ENCODE measurements at places on chromosomes 5 and 9.

DNA sequence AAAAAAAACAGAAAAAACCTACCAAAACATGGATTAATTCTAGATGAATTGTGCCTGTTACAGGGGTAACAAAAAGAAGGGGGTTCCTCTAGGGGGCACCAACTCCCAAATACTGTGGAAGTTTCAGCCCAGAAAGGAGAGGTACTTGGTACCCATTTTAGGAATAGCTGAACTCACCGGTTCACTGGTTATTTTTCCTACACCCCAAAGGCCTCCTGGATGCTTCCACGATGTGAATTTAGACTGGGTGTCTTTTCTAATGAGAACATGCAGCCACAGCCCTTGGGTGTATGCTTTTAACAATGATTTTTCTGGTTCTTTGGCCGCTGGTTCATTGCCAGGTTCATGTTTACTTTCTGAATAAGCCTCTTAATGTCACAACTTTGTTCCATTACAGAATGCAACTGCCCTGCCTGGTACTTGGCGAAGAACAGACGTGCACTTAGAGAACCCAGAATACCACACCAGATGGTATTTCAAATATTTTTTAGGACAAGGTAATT, 46.7 kb downstream of the GARNL3 start:
- peak; percentile 68 for DNase-seq

- DNase-seq = peak; percentile 63
Observed at GRCh38 chr5:23014266-23014665, 161.1 kb upstream of the CDH12 start.

DNA sequence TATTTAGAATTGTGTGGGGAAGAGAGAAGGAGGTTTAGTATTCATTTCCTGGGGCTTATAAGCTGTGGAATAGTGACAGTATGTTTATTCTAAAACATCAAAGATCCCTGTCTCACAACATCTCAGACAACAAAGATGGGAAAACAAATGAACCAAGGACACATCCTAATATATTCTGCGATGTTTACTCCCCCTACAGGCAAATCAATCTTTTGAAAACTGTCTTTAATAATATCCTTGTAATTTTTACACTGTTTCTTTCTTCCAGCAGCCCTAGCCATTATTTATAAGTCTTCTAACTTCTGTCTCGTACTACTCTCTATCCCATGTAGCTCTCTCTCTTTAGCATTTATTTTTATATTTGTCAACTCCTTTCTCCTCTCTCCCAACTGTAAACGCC, 33.5 kb upstream of the TMEM252 start:
- DNase-seq = no peak

- no peak for DNase-seq
Observed at GRCh38 chr9:137823986-137824771, 53.4 kb upstream of the CACNA1B start.

GRCh38 chr5:100550531-100551051, 15.4 kb downstream of the FAM174A start:
- DNase-seq = no peak

DNA sequence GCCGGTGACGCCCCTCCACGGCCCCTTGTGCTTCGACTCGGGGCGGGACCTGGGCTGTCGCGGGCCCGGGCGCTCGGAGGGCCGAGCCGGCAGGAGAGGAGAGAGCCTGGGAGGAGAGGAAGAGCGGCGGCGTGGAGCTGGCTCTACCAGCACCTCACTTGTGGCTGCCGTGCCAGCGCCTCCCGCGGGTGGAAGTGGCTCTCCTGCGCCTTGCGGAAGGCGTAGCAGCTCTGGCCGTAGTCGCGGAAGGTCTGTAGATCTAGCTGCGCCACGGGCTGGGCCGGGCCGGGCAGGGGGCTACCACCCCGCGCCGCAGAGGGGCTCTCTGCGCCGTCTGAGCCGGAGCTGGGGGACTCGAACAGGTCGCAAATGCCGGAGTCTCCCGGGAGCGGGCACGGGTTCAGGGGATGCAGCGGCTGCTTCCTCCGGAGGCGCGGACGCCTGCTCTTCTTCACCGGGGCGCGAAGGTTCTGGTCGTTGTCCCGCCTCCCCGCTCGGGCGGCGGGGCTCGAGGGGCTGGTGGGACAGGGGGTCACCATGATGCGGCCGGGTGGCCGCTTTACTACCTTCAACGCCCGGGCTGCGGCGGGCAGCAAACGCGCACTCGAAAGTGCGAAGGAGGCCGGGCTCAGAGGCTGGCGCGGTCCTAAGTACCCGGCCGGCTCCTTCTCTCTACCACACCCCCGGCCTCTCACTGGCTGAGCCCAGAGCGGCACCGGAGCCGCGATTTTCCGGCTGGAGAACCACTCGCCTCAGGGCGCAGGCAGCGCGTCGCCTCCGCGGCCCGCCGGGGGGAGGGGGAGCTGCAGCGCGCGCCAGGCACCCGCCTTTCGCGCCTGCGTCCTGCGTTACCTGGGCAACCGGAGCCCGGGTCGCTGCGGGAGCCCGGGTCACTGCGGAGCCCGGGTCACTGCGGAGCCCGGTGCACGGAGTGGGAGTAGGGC, at the start of gene CCNO:
Gene CCNO, minus strand, starts transcription at position 624 of the 944 bp plus-strand sequence. Its CDS starts 85 bp downstream, at position 539.
- peak; percentile 76 for DNase-seq

DNA sequence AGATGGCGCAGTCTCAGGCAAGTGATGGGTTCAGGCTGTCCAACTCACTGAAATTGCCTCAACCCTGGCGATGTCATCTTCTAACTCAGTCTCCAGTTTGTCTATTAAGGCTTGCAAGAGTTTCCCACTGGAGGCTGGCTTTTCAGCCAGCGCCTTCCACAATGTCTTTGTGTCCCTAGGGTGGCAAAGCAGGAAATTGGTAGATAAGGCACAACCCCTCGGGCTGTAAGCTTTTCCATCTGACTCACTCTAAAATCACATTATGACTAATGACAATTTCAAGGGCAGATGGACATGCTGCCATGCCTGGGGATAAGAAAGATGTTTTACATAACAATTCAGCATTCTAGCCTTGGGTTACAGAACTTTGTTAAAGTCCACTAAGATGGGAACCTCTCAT, 61.9 kb downstream of the MROH2B start:
- no peak for DNase-seq

DNA sequence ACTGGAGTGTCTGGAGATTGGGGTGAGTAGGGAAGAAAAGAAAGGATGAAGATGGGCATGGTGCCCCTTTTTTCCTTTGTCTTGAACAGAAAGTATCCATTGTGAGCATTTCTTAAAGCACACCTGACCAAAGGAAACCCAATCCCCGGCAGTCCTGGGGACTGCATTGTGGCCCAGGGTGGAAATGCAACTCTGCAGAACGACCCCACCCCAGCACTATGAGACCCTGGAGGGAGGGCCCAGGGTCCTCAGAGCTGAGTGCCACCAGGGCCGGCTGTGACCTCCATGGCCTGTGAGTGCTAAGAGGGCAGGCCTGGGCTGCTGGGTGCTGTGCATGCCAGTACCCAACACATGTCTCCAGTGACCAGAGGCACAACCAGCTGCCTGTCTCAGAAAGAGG, 18.5 kb downstream of the EEIG1 start:
- DNase-seq = no peak

Measured in NCI-H1105 treated with DMSO at 0.1 percent for 48 hours (cell line).